Neural progenitor cell (in vitro differentiated cells): ENCODE measurements at places on chromosomes 2 and 18.

DNA sequence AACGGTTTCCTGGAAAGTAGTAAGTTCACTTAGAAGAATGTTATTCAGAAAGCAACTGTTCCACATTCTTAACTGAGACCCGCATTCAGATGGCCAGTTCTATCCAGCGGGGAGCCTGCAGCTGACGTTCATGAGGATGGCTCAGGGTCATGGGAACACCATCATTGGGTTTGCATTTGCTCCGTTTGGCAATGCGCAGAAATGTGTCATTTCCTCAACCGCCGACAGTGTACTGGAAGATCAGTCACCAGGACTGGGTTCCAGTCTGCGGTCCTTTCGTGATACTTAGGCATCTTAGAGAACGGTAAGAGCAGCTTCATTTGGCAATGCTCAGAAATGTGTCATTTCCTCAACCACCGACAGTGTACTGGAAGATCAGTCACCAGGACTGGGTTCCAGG is 104.0 kb downstream of the DNER start:
- no peak for DNase-seq

DNA sequence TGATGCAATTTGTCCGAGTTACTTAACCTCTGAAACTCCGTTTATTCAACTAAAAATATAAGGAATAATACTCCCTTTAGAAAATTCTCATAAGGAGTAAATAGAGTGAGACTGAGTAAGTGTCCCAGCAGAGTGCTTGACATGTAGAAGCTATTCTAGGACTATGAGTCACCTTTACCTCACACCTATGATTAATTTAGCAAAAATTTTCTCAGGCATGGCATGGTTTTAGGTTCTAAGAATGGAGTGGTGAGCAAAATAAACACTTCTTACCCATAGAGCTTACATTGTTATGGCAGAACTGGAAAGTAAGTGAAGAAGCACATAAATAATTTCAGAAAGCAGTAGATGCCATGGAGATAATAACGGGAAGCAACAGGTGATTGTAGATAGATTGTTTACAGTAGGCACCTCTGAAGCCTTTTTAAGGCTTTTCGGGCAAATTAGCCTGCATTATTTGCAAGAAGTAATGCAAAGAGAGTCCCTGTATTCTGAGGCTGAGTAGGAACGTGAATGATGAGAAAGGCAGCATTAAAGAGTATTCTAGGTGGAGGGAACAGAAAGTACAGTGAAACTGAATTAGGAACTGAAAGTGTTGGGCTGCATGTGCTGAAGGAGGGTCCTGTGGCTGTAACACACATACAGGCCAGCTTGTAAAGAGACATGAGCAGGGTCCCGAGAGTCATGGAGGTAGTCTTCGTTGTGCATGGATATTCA is 209.2 kb downstream of the ZNF407 start:
- no peak for DNase-seq

DNA sequence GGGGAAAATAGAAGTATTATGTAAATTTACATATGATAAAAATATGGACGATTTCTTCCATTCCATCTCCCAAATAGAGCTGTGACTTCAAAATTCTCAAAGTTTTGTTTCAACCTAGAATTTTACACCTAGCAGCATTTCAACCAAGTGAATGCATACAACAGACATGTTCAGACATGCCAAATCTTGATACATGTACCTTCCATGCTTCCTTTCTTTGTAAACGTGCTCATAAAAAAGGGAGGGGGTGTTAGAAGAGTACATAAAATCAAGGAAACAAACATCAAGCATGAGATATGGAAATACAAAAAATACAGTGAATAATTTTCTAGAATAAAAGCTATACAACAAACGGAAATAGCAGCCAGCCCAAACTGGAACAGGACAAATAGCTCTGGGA is 974.2 kb downstream of the ERBB4 start:
- DNase-seq: no peak

- DNase-seq: no peak
These were observed 54.2 kb downstream of the LTBP1 start for GRCh38 chr2:33000986-33001385.

DNA sequence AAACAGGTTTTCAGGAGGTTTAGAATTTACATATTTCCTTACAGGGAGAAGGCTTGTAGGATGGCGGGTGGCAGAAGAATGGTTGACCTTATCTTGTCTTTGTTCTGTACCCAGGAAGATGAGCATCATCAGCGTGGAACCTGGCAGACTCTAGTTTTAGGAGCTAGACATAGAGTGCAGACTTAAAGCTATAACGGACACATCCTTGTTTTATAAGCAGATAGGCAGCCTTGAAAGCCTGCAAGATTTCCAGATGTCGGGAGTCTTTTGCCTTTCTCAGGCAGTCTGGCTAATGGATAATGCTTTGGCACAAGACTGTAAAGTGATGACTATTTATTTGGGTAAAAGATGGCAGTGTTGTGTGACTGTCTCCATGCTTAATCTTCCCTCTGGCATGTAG is 11.7 kb downstream of the AQP12B start:
- no peak for DNase-seq

- no peak for DNase-seq
These were observed 43.9 kb downstream of the ST6GAL2 start for GRCh38 chr2:106841886-106842645.

DNA sequence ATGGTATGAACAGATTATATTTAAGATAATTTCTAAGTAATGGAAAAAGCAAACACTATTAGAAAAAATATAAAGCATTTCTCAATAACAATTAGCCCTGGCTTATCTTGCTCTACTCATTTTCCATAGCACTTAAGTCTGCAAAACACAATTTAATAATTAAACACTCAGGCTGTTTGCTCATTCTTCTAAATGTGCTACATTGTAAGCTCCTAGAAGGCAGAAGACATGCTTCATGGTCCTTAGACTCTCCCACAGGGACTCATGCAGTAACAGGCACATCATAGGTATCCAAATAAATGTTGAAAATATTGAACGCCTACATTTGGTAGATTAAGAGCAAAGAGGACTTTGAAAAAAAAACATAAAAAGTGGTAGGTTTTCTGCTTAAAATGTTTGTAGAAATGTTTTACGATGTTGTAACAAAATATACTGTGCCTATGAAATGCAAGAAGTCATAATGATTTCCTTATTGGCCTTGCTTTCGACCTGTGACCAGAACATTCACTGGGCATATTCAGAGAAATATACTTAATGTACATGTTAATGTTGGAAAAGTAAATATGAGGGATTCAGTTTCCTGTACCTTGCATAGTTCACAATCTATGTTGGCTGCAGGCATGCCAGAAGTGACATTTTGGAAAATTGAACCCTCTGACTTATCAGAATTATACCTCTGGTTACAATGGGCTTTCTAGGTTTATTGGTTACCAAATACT is 27.2 kb downstream of the G6PC2 start:
- DNase-seq: no peak

- no peak for DNase-seq
These were observed 9.1 kb upstream of the RAX start for GRCh38 chr18:59282341-59282740.
